NCI-H2029 (cell line): ENCODE measurements at places on chromosomes 12 and 14.

DNA sequence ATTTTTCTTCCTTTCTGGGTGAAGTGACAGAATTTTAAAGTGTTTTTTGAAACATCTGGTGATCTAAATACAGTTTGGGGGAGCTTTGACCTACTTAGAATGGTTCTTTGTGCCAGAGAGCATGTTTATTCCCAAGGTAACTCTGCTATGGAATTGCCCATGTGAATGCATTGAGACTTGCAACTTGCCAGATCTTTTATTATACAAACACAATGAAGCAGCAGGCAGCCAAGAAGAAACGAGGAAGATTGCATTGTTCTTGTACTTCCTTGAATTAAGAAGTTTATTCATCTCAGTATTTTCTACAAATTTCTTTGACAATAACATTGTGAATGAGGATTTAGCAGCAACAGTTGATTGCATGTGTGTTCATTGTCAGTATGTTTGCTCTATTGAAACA lies 55.5 kb downstream of the FGD4 start:
- no peak for DNase-seq

- DNase-seq, result no peak
These were observed 27.4 kb downstream of the OAS2 start for GRCh38 chr12:113005762-113006161.

DNA sequence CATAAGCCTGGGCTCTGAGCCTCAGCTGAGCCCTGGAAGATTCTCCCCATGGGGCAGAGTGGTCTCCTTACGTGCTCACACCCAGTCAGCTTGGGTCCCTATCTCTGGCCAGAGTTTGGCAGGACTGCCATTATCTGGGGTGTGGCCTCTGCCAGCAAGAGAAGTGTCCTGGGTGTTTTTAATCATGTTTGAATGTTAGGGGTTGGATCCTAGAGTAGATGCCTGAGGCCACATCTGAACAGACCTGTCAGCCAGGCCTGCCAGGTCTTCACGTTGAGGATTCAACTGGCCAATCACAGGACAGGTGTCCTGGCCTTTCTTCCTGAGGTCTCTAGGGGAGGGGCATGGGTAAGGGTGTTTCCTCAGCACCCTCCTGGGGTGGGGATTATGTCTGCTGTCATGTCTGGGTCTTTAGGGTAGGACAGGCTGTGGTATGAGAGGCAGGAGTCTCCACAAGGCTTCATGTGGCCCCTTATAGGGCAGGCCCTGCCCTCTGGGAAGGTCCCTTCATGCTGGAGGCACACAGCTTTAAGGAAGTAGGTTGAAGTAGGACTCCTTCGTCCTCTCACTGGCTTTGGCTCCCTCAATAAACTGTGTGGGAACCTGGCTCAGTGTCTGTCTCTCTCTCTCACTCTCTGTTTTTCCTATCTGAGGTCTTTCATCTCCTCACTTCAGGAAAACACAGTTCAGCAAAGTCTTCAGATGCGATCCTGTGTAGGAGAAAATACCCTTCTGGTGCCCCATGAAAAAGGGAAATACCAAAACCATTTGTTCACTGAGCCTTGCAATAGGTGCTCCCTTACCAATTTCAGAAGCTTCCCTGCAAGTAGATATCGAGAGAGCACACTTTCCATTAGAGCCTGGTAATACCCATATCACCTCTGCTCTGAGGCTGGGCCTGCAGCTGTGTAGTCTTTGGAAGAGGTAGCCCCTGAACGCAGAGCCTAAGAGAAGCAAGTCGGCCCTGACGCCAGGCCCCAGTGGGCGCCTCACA lies 6.7 kb upstream of the FITM1 start:
- no peak for DNase-seq

DNA sequence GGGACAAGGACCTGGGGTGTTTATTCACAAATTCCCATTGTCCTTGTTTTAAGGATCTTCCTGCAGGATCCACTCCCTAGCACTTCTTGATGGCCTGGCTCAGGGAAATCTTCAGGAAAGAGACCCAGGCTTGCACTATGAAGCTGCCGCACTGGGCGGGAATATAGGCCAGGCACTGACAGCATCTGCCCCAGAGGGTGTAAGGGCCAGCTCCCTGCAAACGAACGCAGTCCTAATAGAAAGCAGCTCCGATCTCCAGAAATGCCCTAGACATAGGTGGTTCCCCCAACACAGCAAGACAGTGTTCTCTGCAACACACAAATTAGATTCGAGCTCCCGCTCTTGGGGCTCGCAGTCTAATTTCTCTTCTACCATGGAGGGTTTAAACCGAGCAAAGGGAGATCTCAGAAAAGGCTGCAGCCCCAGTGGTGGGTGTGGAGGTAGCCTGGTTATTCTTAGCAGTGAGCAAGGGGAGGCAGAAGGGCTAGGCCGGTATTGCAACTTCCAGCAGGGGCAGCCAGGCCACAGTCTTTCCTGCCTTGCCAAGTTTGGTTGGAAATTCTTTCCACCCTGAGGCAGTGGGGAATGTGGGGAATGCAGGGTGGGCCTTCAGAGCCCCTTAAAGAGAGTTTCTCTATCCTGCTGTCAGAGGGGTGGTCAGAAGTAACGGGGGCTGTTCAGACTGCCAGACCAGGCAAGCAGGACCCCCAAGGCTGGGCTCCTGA lies 16.1 kb upstream of the WSCD2 start:
- DNase-seq, result no peak

- no peak for DNase-seq
These were observed 5.7 kb downstream of the TPCN1 start for GRCh38 chr12:113226696-113227568.

DNA sequence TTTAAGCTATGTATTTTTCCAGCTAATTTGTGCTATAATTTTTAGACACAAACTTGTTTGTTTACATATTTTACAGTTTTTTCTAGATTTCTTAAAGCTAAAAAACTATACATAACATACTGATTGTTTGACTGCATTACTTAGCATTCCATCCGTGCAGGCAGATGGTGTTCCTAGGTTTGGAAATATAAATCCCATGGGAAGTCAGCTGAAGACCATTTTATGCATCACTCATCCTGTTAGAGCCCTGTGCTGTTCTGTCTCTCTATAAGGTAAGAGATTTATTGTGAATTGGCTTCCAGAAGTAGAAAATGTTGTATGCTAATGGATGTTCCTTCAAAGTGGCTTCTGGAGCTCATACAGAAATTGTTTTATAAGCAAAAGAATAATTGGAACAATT lies 31.1 kb downstream of the RMST start:
- no peak for DNase-seq

DNA sequence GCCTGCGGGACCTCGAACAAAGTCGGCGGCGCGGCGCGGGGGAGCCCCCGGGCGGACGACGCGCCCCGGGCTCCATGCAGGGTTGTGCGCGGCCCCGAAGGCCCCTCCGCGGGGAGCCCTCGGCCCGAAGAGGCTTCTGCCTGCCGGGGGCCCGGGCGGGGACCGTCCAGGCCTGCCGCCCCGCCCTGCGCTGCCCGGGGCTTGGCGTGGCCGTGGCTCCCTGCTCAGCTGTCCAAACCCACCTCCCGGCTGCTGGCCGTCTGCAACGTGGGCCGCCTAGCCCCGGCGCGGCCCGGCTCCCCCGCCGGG lies 670 bp downstream of the DYRK2 start:
- no peak for DNase-seq

DNA sequence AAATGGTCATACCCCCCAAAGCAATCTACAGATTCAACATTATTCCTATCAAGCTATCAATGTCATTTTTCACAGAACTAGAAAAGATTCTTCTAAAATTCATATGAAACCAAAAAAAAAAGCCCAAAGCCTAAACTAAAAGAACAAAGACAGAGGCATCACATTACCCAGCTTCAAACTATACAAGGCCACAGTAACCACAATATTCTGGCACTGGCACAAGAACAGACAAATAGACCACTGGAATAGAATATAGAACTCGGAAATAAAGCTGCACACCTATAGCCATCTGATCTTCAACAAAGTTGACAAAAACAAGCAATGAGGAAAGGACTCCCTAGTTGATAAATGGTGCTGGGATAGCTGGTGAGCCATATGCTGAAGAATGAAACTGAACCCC lies 89.2 kb upstream of the PCED1B start:
- no peak for DNase-seq

DNA sequence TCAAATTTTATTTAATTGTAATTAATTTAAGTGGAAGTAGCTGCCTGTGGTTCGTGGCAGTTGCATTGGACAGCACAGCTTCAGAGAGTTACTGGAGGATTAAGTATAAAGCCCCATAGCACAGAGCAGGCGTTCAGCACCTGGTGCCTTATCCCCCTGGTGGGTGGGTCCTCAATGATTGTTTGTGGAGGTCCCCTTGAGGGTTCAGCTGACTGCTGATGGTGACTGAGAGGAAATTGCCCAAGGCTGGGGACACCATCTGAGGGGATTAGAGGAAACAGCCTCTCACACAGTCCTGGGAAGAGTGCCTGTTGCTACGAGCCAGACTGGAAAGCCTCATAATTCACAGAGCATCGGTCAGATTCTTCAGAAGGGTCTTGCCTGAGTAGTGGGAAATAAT lies 83.4 kb upstream of the NOS1 start:
- DNase-seq, result no peak

- DNase-seq, result no peak
These were observed 826 bp upstream of the CACNA1C start for GRCh38 chr12:2051700-2052621.

DNA sequence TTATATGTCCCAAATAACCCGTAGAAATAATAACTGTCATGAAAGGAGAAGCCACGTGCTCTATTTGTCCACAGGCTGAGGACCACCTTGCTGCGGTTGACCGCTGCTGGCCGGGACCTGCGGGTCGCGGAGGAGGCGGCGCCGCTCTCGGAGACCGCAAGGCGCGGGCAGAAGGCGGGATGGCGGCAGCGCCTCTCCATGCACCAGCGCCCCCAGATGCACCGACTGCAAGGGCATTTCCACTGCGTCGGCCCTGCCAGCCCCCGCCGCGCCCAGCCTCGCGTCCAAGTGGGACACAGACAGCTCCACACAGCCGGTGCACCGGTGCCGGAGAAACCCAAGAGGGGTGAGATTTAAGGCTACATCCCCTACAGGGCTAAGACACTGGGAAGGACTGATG lies 21.0 kb downstream of the RPGRIP1 start:
- no peak for DNase-seq

- DNase-seq, result no peak
These were observed 4.9 kb upstream of the ASPG start for GRCh38 chr14:104080376-104081260.

DNA sequence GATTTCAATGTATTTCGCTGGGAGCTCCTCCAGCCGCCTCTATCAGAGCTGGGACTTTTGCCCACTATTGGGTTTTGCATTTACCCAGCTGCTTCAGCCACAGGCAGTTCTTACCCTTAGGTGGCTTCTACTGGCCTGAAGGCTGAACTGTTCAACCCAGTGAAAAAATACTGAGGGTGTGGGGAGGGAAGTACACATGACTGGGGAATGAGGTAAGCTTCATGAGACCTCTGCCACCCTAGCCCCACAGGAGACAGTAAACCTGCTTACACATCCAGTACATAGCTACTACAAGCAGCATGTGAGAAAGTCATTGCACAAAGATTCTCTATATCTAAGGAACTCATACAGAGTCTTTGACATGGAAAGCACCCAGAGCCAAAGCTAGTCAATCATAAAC lies 411.1 kb downstream of the SYT1 start:
- no peak for DNase-seq

- DNase-seq, result no peak
These were observed 65.1 kb upstream of the FAM222A start for GRCh38 chr12:109648521-109648920.

DNA sequence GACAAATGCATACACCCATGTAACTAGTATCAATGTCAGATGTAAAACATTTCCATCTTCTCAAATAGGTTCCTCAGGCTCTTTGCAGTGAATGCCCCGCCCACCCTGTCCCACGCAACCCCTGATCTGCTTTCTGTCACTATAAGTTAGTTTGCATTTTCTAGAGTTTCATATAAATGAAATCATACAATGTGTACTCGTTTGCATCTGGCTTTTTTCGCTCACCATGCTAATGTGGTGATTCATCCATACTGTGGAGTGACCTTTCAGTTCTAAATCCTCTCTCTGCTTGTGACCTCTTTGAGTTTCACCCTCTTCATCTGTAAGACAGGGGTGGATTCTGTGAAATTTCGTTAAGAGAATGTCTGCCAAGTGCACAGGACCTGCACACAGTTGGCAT lies 30.6 kb upstream of the MSI1 start:
- no peak for DNase-seq

GRCh38 chr12:24138041-24138440 lies 188.6 kb upstream of the SOX5 start:
- DNase-seq, result no peak

DNA sequence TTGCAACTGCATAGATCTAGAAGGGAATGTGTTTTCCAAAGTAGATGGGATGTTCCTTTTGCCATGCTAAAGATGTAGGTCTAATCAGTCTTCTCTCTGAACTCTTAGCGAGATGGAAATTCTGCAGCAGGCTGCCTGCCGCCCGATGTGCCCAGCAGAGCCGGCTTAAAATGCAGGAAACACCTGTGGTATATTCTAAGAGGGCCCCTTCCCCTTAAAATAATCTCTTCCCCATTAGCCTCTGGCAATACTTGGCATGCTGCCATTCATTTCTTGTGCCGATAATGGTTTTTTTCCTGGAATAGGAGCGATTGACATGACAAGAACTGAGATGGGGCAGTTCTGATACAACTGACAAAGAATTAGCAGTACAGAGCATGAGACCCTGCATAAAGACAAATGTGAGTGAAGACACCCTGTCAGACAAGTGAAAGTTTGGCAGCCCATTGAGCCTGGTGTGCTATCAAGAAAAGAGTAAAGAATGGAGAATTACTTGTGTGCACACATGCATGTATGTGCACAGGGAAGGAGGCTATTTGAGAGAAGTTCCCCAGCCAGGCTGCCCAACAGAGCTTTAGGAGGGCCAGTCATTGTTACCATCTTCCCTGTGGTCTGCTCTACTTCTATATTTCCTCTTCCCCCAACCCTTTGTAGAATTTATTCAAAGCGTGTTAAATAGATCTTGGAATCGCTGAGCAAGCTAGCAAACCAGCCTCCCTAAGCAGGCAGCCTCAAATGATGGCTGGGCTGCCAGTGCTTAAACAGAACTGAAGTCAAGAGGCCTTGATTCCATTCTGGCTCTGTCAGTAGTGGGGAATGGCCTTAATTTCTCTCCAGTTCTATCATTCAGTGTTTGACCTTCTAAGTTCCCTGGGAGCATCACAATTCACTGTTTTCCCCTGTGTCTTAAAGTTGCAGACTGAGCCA lies 29.6 kb upstream of the NTF3 start:
- no peak for DNase-seq
